ENCODE measurements at places on chromosomes 5 and 9. TPM values are rescaled to one million over a fixed set of nuclear protein-coding genes. Genes with fewer than 3 reads are reported as not detected.

HARS1 gene
- total RNA-seq = 75.7 TPM

ANKS6 gene
- total RNA-seq = 14.4 TPM

RORB gene
- total RNA-seq = not detected

IGIP gene
- 13.0 TPM for total RNA-seq

NUTM2F gene
- total RNA-seq = not detected

OR1J2 gene
- total RNA-seq = not detected

PROB1 gene
- total RNA-seq = 2.3 TPM

IRF1 gene
- total RNA-seq = 6.2 TPM

FBXL7 gene
- 8.7 TPM for total RNA-seq

MZB1 gene
- not detected for total RNA-seq

CFAP157 gene
- not detected for total RNA-seq

FBP2 gene
- total RNA-seq = not detected

- H3K27ac ChIP-seq = no peak overlapping the region
- no peaks in the 10 kb centered on the region for H3K36me3 ChIP-seq
Observed at GRCh38 chr5:60830581-60831127, 13.4 kb downstream of the ELOVL7 start.

DNA sequence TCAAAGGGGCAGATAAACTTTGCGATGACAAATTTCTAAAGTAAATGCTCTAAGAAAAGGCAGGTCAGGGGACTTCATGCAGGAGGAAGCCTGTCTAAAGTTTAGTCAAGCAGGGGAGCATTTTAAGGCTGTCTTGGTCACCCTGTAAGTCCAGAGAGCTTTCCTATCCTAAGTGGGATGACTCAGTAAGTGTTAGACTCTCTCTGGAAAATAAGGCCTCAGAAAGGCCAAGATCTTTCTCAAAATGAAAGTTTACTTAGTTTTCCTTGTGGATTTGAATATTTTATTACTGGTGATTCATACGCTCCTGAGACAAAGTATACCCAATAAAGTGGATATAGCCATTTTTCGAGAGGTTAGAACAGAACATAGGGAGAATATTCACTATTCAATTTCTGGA is 806.9 kb upstream of the CDH9 start:
- no peak for DNase-seq
- no peaks in the 10 kb centered on the region for H3K36me3 ChIP-seq
- H3K27me3 ChIP-seq = no peaks in the 10 kb centered on the region
- H3K4me1 ChIP-seq = no peaks in the 10 kb centered on the region

- peak overlapping the region; percentile 88 for H3K4me3 ChIP-seq
- H3K36me3 ChIP-seq = no peaks in the 10 kb centered on the region
- H3K27ac ChIP-seq = peak overlapping the region; percentile 76
- no peaks in the 10 kb centered on the region for H3K27me3 ChIP-seq
- peaks cover 29% of the 10 kb centered on the region for H3K4me1 ChIP-seq
Observed at GRCh38 chr5:141477815-141478214, 2.0 kb downstream of the PCDHGC3 start.

- H3K27me3 ChIP-seq = no peaks in the 10 kb centered on the region
- H3K27ac ChIP-seq = no peak overlapping the region
- H3K4me1 ChIP-seq = no peaks in the 10 kb centered on the region
- no peaks in the 10 kb centered on the region for H3K36me3 ChIP-seq
- no peak for DNase-seq
Observed at GRCh38 chr5:173140769-173141168, 3.6 kb upstream of the BNIP1 start.

- H3K4me3 ChIP-seq = no peak overlapping the region
- H3K27me3 ChIP-seq = no peaks in the 10 kb centered on the region
- H3K4me1 ChIP-seq = no peaks in the 10 kb centered on the region
- no peak overlapping the region for H3K27ac ChIP-seq
- H3K36me3 ChIP-seq = no peaks in the 10 kb centered on the region
Observed at GRCh38 chr5:144503123-144503522, 332.4 kb downstream of the KCTD16 start.

DNA sequence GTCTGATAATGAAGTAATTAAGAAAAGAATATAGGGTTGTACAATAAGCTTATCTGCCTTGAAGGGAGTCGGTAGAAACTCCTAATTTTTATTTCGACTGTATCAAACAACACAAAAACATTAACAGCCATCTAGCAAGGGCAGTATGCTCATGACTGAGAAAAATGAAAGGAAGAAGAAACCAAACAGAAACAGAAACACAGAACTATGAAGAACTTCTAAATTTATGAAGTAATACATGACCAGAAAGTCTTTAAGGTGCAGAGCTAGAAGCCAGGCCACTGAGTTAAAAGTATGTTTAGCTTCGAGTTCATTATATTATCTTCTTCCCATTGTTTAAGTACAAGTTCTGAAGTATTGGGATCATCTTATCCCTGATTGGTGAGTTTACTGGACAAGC is 367.3 kb upstream of the C9orf72 start:
- H3K4me1 ChIP-seq = no peaks in the 10 kb centered on the region
- no peak overlapping the region for H3K27ac ChIP-seq
- DNase-seq = no peak
- no peak overlapping the region for H3K4me3 ChIP-seq
- no peaks in the 10 kb centered on the region for H3K27me3 ChIP-seq

GRCh38 chr5:76808141-76808691 is 10.6 kb upstream of the F2RL1 start:
- no peak overlapping the region for H3K27ac ChIP-seq
- H3K4me1 ChIP-seq = peaks cover 24% of the 10 kb centered on the region
- H3K4me3 ChIP-seq = no peak overlapping the region
- DNase-seq = no peak
- no peaks in the 10 kb centered on the region for H3K27me3 ChIP-seq

DNA sequence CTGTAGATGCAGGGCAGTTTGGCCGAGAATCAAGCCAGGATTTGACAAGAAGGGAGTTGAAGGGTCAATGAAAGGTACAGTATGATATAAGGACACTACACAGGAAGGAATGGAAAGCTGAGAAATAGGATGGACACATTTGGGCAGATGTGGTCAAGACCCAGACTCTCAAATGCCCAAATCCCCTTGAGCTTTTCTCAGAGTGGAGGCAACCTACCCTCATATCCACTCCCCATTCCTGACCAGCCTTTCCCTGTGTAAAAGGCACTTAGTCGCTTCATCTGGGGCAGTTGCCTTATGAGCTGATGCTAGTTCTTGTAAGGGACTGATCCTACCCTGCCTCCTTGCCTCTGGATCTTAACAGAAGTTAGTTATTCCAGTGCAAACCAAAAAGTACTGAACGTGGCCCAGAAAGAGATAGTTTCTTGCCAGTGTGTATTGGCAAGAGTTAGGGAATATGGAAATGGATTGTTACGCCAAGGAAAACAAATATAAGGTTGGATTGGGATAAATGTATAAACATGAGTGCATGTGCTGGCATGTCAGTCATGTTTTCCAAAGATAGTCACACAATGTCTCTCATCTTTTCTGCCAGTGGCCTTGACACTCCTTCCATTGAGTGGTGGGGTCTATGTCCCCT is 4.1 kb upstream of the MCCC2 start:
- H3K4me1 ChIP-seq = no peaks in the 10 kb centered on the region
- no peak overlapping the region for H3K4me3 ChIP-seq
- no peaks in the 10 kb centered on the region for H3K36me3 ChIP-seq
- no peak for DNase-seq

DNA sequence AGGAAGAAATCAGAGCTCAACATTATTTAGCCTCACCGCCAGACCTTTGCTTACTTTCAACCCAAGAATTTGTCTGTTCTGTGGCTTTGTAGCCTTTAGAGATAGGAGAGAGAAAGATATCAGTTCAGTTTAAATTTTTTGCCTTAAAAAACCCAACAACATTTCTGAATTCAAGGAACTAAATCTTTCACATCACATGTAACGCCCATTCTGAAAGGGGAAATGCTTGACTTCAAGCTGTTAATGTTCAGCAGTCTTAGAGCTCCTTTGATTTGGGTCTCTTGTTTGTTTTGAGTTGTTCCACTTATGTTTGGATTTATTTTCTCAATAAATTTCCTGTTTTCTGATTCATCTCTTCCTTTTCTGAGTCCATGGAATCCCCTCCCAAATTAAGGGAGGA is 294.5 kb downstream of the ARHGAP26 start:
- peak overlapping the region; percentile 77 for H3K27ac ChIP-seq
- no peaks in the 10 kb centered on the region for H3K27me3 ChIP-seq
- DNase-seq = peak; percentile 28
- no peaks in the 10 kb centered on the region for H3K36me3 ChIP-seq

GRCh38 chr5:79513704-79514390 is at the start of gene HOMER1:
HOMER1 (minus strand) TSS chr5:79514134; CDS start chr5:79512774, 1,360 bp downstream.
- H3K4me3 ChIP-seq = peak within 1 kb of the TSS; percentile 84
- H3K36me3 ChIP-seq = no peaks in the 10 kb centered on the region
- DNase-seq = peak; percentile 87
- H3K27ac ChIP-seq = peak within 1 kb of the TSS; percentile 78

GRCh38 chr5:54915466-54916027 is 69.8 kb downstream of the ESM1 start:
- DNase-seq = no peak
- H3K36me3 ChIP-seq = no peaks in the 10 kb centered on the region
- H3K27ac ChIP-seq = no peak overlapping the region
- peaks cover 7% of the 10 kb centered on the region for H3K4me1 ChIP-seq
- no peak overlapping the region for H3K4me3 ChIP-seq

DNA sequence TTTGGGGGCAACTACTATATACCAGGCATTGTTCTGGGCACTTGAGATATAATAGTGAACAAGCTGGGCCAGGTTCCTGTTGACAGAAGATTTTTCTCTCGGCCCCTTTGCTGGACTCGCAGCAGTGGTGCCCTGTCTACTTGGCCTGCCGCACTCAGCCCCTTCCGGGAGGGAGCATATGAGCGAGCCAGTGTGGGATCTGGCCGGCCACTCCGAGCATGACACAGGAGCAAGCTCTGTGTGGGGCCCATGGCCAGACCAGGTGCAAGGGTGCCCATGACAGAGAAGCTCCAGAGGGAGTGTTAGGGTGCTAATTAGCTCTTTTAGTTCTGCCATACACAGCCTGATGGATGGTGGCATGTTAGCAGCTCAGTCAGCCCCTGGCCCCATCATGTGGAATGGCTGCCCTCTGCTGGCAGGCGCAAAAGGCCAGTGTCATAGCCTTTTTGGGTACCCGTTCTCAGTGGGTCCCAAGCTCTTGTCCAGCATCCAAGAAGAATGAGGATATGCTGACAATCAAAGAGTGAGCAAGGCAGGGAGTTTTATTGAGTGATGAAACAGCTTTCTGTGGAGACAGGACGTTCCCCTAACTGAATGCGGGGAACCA is 9.3 kb upstream of the KIF4B start:
- H3K4me3 ChIP-seq = no peak overlapping the region
- no peak overlapping the region for H3K27ac ChIP-seq
- H3K4me1 ChIP-seq = no peaks in the 10 kb centered on the region

DNA sequence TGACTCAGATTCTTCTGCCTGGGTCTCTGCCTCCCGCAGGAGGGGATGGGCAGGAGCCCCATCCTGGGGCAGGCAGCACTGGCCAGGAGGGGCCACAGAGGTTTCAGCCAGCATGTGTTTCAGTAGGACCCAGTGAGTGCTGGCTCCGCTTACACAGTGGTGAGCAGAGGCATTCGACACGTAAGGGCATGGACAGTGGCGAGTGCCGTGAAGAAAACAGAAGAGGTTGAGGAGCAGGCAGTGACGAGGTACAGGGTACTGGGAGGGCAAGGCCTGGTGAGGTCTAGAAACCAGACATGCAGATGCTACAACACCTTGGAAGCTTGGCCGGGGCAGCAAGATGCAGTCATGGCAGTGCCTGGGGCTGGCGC is 41.5 kb downstream of the CACNA1B start:
- no peaks in the 10 kb centered on the region for H3K4me1 ChIP-seq
- H3K4me3 ChIP-seq = no peak overlapping the region
- H3K27me3 ChIP-seq = no peaks in the 10 kb centered on the region
- no peaks in the 10 kb centered on the region for H3K36me3 ChIP-seq
- no peak overlapping the region for H3K27ac ChIP-seq

- no peak overlapping the region for H3K27ac ChIP-seq
- no peaks in the 10 kb centered on the region for H3K36me3 ChIP-seq
- H3K27me3 ChIP-seq = no peaks in the 10 kb centered on the region
- H3K4me3 ChIP-seq = no peak overlapping the region
- no peak for DNase-seq
- H3K4me1 ChIP-seq = no peaks in the 10 kb centered on the region
Observed at GRCh38 chr5:94564812-94565211, 53.6 kb downstream of the KIAA0825 start.

- DNase-seq = no peak
- H3K4me3 ChIP-seq = no peak overlapping the region
- H3K4me1 ChIP-seq = no peaks in the 10 kb centered on the region
- H3K36me3 ChIP-seq = peaks cover 26% of the 10 kb centered on the region
Observed at GRCh38 chr5:137935190-137935589, 45.9 kb downstream of the PKD2L2 start.

DNA sequence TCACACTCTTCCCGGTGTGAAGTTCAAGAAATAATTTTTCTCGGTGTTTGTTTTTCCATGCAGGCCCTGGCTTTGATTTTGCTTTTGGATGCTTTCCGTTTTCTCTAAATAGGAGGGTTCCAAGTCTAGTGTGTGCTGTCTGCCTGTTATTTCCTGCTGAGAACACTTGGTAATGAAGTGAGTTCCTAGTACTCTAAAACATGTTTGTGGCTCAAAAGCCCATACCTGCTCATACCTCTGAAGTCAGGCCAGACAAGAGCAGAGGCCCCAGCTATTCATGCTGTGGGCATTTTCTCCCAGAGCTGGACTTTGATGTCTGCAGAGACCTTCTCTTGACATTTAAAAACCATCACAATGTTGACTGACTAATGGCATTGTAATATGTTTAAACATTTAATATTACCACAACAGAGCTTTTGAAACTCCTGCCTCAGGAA is 211.2 kb downstream of the GOLPH3 start:
- H3K27ac ChIP-seq = no peak overlapping the region
- peak; percentile 31 for DNase-seq
- H3K27me3 ChIP-seq = peaks cover 32% of the 10 kb centered on the region
- H3K36me3 ChIP-seq = no peaks in the 10 kb centered on the region
- 0 out of 2 replicates have a peak, but pooled peaks cover 9% of the 10 kb centered on the region for H3K4me1 ChIP-seq
- no peak overlapping the region for H3K4me3 ChIP-seq

DNA sequence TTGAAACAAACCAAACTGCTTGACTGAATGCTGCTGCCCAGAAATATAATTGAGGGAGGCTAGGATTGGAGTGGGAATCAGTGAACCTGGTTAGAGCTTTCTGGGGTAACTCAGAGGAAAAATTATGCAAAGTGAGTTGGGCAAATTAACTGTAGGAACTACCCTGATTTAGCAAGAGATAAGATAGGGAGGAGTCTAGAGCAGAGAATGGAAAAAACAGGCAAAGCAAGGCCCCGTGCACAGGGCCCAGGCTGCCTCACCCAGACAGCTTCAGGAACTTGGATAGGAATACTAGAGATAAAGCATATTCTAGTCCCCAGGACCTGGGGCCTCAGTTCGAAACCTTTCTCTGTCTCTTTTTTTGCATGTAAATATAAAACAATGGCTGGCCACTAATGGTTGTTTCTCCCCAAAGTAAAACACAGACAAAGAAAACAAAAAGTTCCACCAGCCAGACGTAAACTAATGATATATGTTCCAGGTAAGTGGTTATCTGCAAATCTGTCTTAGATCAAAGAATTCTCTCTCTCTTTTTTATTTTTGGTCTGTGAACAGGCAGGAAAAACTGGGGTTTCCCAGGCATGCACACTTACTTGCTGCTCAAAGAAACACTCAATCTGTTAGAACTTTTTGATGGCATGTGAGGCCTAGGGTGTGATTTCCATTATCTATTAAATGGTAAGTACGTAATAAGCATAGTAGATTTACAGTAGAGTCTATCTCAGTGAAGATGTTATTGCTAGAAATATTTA is 168.1 kb upstream of the MAP3K1 start:
- H3K36me3 ChIP-seq = no peaks in the 10 kb centered on the region
- no peak overlapping the region for H3K4me3 ChIP-seq
- DNase-seq = no peak
- no peaks in the 10 kb centered on the region for H3K27me3 ChIP-seq
- no peaks in the 10 kb centered on the region for H3K4me1 ChIP-seq

- peaks cover 11% of the 10 kb centered on the region for H3K4me1 ChIP-seq
- H3K27me3 ChIP-seq = no peaks in the 10 kb centered on the region
- no peak overlapping the region for H3K4me3 ChIP-seq
- H3K36me3 ChIP-seq = no peaks in the 10 kb centered on the region
- DNase-seq = peak; percentile 70
- no peak overlapping the region for H3K27ac ChIP-seq
Observed at GRCh38 chr5:9094582-9094981, 451.3 kb downstream of the SEMA5A start.

Data from GM23248 (cell line).